Fibroblast of lung (primary cell): ENCODE measurements at places on chromosomes 2 and 18. TPM values are rescaled to one million over a fixed set of nuclear protein-coding genes. Genes with fewer than 3 reads are reported as not detected.

Gene MRPL53
- 38.0 and 45.4 TPM in 2 replicates for total RNA-seq

Gene EIF5B
- 18.5 and 22.8 TPM in 2 replicates for total RNA-seq

Gene ZSWIM2
- total RNA-seq, result under 0.01 TPM in 1 of 2 replicates, not detected in the other

Gene CFC1
- total RNA-seq, result not detected in 2 replicates

Gene ANKRD53
- 0.26 and 1.3 TPM in 2 replicates for total RNA-seq

Gene TRIM43
- not detected in 2 replicates for total RNA-seq

Gene VWC2L
- total RNA-seq, result not detected in 2 replicates

Gene EFEMP1
- 467 and 615 TPM in 2 replicates for total RNA-seq

Gene TMEFF2
- total RNA-seq, result 0.26 and 0.33 TPM in 2 replicates

Gene ADRA2B
- not detected in 2 replicates for total RNA-seq

Gene PLEKHM3
- 17.2 and 20.1 TPM in 2 replicates for total RNA-seq

Gene SLC9A4
- total RNA-seq, result not detected in 2 replicates

Gene RAMP1
- 16.0 and 16.4 TPM in 2 replicates for total RNA-seq

Gene EPHA4
- total RNA-seq, result 12.8 and 21.0 TPM in 2 replicates

Gene MRO
- under 0.01 TPM in 2 replicates for total RNA-seq

Gene REG3A
- total RNA-seq, result not detected in 2 replicates

Gene COL4A4
- total RNA-seq, result 0.17 and 0.51 TPM in 2 replicates

Gene C2orf81
- total RNA-seq, result 0.77 and 1.5 TPM in 2 replicates

Gene VIT
- total RNA-seq, result 0.17 and 0.77 TPM in 2 replicates

Gene EGR4
- total RNA-seq, result under 0.01 TPM in 1 of 2 replicates, not detected in the other

Gene C2orf15
- total RNA-seq, result under 0.01 TPM in 1 of 2 replicates, not detected in the other

Gene IL1F10
- total RNA-seq, result not detected in 2 replicates

Gene FAM168B
- total RNA-seq, result 71.2 and 79.1 TPM in 2 replicates

Gene NEU4
- total RNA-seq, result under 0.01 TPM in 1 of 2 replicates, not detected in the other

Gene ZNF396
- total RNA-seq, result 2.8 and 5.0 TPM in 2 replicates

Gene STARD6
- total RNA-seq, result 0.33 TPM in 1 of 2 replicates, not detected in the other

Gene IMPACT
- total RNA-seq, result 29.5 and 35.7 TPM in 2 replicates
